Stimulated activated CD4-positive, alpha-beta T cell treated with anti-CD3 and anti-CD28 coated beads, Interleukin-12 subunit alpha, Interleukin-12 subunit beta, amount 100 ng/mL, for 4 hours (primary cell): ENCODE measurements at places on chromosomes 11 and 22.

DNA sequence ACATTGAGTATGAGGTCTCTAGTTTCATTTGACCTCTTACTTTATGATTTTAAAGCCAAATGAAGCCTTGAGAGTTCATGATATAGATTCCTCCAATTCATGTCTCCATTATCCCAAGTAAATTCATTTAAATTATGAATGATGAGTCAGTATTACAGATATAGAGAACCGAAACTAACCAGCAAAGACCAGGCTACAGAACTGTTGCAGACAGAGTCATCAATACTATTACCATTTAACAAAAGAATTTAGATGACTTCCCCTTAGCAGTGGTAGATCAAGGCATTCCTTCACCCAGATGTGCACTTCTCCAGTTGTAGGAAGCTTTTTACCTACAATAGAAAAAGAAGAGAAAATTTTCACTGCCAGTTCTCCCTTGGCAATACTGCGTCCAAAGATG, 11.8 kb upstream of the CCDC89 start:
- DNase-seq, result no peak

- DNase-seq, result no peak
These were observed 9.7 kb downstream of the NADSYN1 start for GRCh38 chr11:71462726-71463125.

- DNase-seq, result no peak
These were observed 83.0 kb upstream of the RTL6 start for GRCh38 chr22:44581096-44581435.

GRCh38 chr11:131246663-131247062, 123.8 kb upstream of the NTM start:
- DNase-seq, result no peak

- DNase-seq, result no peak
These were observed 1351.1 kb downstream of the BRD1 start for GRCh38 chr22:48476577-48476976.

GRCh38 chr11:119484741-119485605, 62.0 kb upstream of the THY1 start:
- DNase-seq, result no peak

DNA sequence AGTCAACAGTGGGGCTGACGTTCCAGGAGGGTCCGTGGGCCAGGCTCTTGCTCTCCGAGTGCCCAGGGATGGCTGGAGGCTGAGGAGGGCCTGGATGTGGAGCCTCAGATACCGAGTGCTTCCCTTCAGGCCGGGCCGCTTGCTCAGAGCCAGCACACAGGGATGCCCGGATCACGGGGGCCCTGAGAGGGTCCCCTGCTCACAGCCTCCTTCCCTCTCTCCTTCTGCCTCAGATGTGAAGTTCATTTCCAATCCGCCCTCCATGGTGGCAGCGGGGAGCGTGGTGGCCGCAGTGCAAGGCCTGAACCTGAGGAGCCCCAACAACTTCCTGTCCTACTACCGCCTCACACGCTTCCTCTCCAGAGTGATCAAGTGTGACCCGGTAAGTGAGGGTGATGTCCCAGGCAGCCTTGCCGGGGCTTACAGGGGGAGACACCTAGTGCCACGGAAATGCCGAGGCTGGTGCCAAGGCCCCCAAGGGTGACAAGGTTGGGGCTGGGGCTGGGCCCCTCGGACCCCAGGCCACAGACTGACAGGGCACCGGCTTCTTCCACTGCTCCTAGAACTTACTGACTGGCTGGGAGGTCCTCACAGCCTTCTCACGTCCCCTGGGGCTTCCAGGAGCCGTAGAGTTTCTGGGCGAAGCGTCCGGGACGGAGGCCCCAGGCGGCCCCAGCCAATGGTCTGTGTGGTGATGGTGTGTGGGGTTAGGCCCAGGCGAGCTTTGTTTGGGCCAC, 7.0 kb downstream of the CCND1 start:
- no peak for DNase-seq

DNA sequence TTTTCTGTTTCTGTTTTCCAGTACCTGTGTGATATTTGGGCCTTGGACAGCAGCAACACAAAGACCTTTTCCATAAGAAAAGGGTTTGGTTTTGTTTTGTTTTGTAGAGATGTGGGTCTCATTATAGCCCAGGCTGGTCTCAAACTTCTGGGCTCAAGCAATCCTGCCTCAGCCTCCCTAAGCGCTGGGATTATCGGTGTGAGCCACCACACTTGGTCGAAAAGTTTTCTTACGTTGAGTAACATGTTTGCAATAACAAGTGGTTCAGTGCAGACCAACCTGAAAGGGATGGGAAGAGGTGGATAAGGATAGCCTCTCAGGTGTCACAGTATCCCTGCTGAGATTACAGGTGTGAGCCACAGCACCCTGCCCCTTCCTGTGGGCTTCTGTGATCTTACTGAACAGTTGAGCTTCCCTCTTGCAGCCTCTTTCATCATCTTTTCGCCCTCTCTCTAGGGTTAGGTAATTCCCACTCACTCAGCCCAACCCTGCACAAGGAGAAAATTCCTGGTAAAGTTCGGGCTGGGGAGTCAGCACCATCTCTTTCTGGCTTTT, 3.5 kb upstream of the MRPL48 start:
- DNase-seq, result no peak

GRCh38 chr11:130389335-130389935, 39.0 kb downstream of the ADAMTS8 start:
- no peak for DNase-seq

GRCh38 chr11:7612056-7612660, 61.1 kb downstream of the CYB5R2 start:
- DNase-seq, result no peak

GRCh38 chr11:126898802-126899201, 101.8 kb downstream of the KIRREL3 start:
- DNase-seq, result no peak

- DNase-seq, result no peak
These were observed 84.8 kb downstream of the ST3GAL4 start for GRCh38 chr11:126440276-126440675.
